ENCODE measurements at places on chromosomes 12 and 14. TPM values are rescaled to one million over a fixed set of nuclear protein-coding genes. Genes with fewer than 3 reads are reported as not detected.

Gene MYO1A
- 385 TPM for polyA plus RNA-seq

Gene TMEM229B
- polyA plus RNA-seq, result 11.9 TPM

GRCh38 chr12:105477873-105478272, 147.4 kb downstream of the C12orf75 start:
- H3K27me3 ChIP-seq, result no peaks in the 10 kb centered on the region
- H3K4me1 ChIP-seq, result no peaks in the 10 kb centered on the region
- no peak overlapping the region for H3K4me3 ChIP-seq
- DNase-seq, result no peak
- no peaks in the 10 kb centered on the region for H3K36me3 ChIP-seq
- H3K27ac ChIP-seq, result no peak overlapping the region

DNA sequence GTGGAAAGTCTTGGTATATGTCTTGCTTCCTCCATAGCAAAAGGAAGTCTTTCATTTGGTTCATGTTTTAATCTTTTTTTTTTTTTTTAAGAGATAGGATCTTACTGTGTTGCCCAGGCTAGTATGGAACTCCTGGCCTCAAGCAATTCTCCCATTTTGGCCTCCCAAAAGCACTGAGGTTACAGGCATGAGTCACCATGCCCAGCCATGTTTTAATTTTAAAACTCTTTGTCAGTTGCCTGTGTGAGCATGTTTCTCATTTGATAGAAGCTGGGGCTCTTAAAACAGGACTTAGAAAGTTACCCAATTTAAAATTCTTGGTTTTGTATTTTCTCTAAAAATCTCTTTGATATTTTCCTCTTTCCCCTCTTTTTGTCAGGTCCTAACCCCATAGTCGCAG, 45.0 kb upstream of the REP15 start:
- H3K4me1 ChIP-seq, result no peaks in the 10 kb centered on the region
- DNase-seq, result no peak
- no peak overlapping the region for H3K4me3 ChIP-seq
- no peak overlapping the region for H3K27ac ChIP-seq

GRCh38 chr12:125645724-125646123, 580.5 kb downstream of the AACS start:
- no peaks in the 10 kb centered on the region for H3K36me3 ChIP-seq
- H3K4me3 ChIP-seq, result no peak overlapping the region
- DNase-seq, result no peak
- H3K4me1 ChIP-seq, result no peaks in the 10 kb centered on the region

GRCh38 chr12:71846322-71846940, 6.9 kb downstream of the TBC1D15 start:
- no peak for DNase-seq
- H3K27me3 ChIP-seq, result no peaks in the 10 kb centered on the region
